ENCODE measurements at places on chromosomes 16 and 17.

DNA sequence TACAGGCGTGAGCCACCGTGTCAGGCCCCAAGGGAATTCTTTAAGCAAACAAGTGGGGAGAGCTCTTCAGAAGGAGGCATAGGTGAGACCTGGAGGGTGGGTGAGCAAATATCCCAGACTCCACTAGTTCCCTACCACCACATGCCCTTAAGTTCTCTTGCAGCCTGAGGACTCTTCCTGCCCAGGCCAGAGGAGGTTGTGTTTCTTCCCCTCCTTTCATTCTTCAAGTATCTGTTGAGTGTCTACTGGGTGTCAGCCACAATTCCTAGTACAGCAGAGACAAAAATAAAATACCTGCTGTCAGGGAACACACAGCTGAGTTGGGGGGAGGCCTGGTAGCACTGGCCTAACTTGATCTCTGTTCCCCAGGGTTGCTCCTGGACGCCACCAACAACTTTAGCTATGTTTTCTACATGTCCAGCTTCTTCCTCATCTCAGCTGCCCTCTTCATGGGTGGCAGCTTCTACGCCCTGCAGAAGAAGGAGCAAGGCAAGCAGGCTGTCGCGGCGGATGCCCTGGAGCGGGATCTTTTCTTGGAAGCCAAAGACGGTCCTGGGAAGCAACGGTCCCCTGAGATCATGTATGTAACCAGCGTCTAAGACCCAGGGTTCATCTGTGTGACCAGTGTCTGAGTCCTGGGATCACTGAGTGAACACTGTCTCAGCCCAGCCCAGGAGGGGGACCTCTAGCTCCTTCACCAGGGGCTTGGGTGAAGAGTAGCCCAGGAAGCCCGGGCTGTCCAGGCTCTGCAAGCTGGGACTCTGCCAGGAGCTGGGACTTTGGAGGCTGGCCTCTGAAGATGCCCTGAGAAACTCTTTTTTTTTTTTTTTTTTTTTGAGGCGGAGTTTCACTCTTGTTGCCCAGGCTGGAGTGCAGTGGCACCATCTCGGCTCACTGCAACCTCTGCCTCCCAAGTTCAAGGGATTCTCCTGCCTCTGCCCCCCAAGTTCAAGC, 5.9 kb upstream of the ARMC7 start:
- DNase-seq, result no peak

- peak; percentile 80 for DNase-seq
Measured at GRCh38 chr16:87457709-87458423, 35.0 kb downstream of the ZCCHC14 start.

- DNase-seq, result no peak
Measured at GRCh38 chr16:53489755-53490154, 13.3 kb downstream of the AKTIP start.

DNA sequence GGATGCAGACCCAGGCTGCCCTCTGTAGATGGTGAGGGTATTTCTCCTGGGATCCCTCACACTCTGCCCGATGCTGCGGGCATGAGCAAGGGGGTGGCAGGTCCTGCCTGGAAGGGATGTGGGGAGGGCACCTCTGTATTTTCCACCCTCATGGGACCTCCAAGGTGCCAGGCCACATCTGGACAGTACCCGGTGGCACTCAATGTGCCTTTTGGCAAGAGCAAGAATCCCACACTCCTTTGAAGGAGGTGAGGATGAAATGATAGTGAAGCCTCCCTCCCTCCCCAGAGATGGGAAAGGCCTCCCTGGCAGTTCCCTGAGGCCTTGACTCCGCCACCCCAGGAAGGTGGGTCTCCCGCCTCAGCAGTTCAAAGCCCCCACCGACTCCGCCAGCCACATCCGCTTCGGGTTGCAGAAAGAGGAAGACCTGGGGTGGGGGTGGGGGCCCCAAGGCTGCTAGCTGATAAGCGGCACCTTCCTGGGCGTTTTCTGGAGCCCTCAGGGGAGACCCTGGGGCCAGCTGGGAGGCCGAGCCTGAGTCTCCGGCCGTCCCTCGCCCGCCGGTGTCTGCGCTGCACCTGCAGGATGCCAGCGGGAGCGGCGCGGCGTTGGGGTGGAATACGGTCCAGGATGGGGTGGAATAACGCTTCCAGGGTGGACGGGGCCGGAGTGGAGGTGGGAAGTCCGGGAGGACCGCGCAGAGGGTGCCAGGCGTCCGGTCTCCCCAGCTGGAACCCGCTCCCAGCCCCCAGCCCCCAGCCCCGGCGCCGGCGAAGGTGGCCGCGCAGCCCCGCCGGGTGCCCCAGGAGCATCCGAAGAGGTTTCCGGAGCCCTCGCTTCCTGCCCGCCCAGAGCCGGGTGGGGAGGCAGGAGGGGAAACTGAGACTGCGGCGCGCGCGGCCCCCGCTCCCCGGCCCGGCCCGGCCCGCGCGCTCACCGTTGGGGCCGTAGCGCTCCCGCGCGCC, 718 bp downstream of the ATP2A3 start:
- peak; percentile 71 for DNase-seq

GRCh38 chr17:57811638-57812280, 38.1 kb downstream of the MRPS23 start:
- DNase-seq, result no peak

GRCh38 chr16:27967169-27967568, 96.3 kb downstream of the GSG1L start:
- no peak for DNase-seq

- DNase-seq, result peak; percentile 29
Measured at GRCh38 chr17:43169561-43170139, 1.4 kb upstream of the NBR1 start.

DNA sequence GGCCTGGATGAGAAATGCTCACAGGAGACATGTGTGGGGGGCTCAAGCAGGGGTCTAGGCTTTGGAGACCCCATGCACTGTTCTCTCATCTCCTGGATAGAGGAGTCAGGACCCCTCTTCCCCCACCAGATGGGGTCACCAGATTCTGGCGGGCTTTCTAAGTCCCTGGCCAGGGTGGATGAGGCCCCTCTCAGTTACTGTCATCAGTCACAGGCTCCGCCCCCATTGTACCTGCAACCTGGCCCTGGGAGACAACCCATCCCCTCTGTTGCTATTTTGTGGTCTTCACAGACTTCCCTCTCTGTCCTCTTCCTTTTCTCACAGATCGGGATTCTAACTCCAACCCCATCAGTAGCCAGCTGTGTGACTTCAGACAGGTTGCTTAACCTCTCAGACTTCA, 33.5 kb upstream of the NDRG4 start:
- DNase-seq, result no peak

- peak; percentile 34 for DNase-seq
Measured at GRCh38 chr17:35241520-35241919, 1.4 kb upstream of the SLFN5 start.

GRCh38 chr17:65057531-65058090, 1.1 kb upstream of the GNA13 start:
- DNase-seq, result no peak
